MCF 10A (cell line): ENCODE measurements at places on chromosomes 12 and 14.

DNA sequence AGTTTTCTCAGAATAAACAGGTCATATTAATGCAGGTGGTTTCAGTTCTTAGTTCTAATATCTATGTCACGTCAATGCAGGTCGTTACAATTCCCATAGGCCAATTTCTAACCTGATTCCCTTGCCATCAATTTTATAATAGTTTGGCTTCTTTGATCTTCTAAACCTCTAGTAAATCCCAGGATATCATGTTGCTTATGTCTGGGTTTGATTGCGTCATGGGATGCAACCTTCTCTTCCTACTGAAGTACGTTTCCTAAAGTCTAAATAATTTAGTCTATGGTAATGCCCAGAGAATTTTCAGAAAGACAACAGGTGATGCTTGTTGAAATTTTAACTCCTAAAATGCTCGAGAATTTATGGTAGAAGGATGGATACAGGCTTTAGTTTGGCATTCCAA, 19.2 kb downstream of the TAS2R7 start:
- H3K4me3 ChIP-seq = no peak overlapping the region
- no peak for DNase-seq
- H3K4me1 ChIP-seq = no peaks in the 10 kb centered on the region
- H3K27ac ChIP-seq = no peak overlapping the region
- H3K27me3 ChIP-seq = peaks cover 7% of the 10 kb centered on the region
- no peaks in the 10 kb centered on the region for H3K36me3 ChIP-seq

DNA sequence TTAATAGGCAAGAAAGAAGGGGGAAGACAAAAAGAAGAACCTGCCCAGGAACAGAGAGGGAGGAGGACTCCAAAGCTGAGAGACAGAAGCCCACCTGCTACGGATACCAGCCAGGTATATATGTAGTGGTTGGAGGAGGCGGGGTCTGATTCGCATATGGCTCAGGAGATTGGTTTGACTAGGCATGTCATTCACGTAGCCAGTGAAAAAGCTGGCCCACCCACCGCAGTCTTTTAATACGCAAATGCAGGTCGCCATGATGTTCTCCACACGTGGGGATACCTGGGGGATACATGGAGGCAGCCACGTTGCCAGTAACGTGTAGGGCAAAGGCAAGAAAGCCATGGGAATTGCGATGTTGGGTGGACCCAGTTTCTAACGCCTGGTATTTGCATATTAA, 73.2 kb downstream of the NTS start:
- H3K27me3 ChIP-seq = no peaks in the 10 kb centered on the region
- no peak for DNase-seq
- H3K4me1 ChIP-seq = no peaks in the 10 kb centered on the region
- H3K4me3 ChIP-seq = no peak overlapping the region
- H3K27ac ChIP-seq = no peak overlapping the region
- H3K36me3 ChIP-seq = peaks cover 4% of the 10 kb centered on the region

GRCh38 chr14:104137297-104138097, 890 bp upstream of the KIF26A start:
- H3K36me3 ChIP-seq = no peaks in the 10 kb centered on the region
- DNase-seq = peak; percentile 51
- H3K4me3 ChIP-seq = peak overlapping the region; percentile 43

- H3K27ac ChIP-seq = no peak overlapping the region
- peaks cover 5% of the 10 kb centered on the region for H3K4me1 ChIP-seq
- no peak overlapping the region for H3K4me3 ChIP-seq
- no peaks in the 10 kb centered on the region for H3K36me3 ChIP-seq
- no peak for DNase-seq
- peaks cover 40% of the 10 kb centered on the region for H3K27me3 ChIP-seq
These were observed 599.8 kb downstream of the RPL10L start for GRCh38 chr14:46051796-46052195.

DNA sequence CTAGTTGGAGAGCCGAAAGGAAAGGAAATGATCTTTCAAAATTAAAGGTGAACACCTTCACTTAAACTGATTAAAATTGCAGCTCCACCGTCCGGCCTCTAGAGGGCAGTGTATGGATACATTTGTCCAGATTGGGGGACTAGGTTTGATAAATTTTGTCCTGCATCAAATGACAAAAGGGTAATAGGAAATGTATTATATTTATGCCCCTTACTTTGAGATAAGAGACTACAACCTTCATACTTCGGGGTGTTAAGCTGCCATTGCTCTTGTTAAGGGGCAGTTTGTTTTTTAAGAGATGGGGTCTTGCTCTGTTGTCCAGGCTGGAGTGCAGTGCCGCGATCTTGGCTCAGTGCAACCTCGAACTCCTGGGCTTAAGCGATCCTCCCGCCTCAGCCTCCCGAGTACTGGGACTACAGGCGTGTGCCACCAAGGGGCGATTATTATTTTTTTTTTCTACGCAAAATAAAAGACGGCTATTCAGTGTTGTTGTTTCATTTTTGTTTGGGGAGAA, 818 bp upstream of the SUOX start:
- no peaks in the 10 kb centered on the region for H3K27me3 ChIP-seq
- peaks cover 12% of the 10 kb centered on the region for H3K4me1 ChIP-seq
- peak; percentile 81 for DNase-seq
- H3K27ac ChIP-seq = peak overlapping the region; percentile 28

DNA sequence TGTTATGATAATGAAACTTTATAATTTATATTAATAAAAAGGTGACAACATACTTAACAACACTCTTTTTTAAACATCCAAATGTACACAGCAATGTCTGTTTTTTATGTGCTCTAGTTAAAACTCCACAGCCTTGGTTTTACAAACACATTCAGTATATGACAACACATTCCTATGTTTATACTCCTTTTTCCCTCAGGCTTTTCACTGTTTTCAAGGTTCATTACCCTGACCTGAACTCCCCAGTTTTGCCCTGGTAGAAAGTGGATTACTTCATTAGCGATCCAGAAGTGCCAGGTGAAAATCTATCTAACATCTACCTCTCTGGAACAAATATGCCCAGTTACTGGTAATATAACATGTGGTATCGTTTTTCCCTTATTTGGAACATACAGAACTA, 340.2 kb upstream of the DDHD1 start:
- H3K27me3 ChIP-seq = no peaks in the 10 kb centered on the region
- no peaks in the 10 kb centered on the region for H3K36me3 ChIP-seq
- H3K4me1 ChIP-seq = peaks cover 17% of the 10 kb centered on the region
- H3K4me3 ChIP-seq = no peak overlapping the region
- no peak overlapping the region for H3K27ac ChIP-seq
- DNase-seq = no peak

DNA sequence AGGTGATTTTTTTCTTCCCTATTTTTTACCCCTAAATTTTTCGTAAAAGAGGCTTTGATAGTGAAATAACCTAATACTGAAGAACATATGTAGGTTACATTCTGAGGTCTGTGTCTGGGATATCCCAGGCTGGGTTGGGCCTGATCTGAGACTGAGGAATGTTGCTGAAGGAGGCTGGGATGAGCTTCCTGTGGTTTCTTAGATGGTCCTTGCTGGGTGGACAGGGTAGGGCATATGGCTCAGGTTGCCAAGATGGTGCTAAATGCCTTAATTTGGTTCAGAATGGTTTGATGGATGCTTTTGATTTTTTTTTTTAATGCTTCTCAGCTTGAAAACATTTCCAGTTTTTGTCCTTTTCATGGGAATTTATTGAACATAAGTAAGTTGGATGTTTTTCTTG, 124.6 kb upstream of the PMCH start:
- no peaks in the 10 kb centered on the region for H3K27me3 ChIP-seq
- H3K4me1 ChIP-seq = no peaks in the 10 kb centered on the region
- no peaks in the 10 kb centered on the region for H3K36me3 ChIP-seq
- no peak overlapping the region for H3K27ac ChIP-seq
- no peak for DNase-seq
- H3K4me3 ChIP-seq = no peak overlapping the region

DNA sequence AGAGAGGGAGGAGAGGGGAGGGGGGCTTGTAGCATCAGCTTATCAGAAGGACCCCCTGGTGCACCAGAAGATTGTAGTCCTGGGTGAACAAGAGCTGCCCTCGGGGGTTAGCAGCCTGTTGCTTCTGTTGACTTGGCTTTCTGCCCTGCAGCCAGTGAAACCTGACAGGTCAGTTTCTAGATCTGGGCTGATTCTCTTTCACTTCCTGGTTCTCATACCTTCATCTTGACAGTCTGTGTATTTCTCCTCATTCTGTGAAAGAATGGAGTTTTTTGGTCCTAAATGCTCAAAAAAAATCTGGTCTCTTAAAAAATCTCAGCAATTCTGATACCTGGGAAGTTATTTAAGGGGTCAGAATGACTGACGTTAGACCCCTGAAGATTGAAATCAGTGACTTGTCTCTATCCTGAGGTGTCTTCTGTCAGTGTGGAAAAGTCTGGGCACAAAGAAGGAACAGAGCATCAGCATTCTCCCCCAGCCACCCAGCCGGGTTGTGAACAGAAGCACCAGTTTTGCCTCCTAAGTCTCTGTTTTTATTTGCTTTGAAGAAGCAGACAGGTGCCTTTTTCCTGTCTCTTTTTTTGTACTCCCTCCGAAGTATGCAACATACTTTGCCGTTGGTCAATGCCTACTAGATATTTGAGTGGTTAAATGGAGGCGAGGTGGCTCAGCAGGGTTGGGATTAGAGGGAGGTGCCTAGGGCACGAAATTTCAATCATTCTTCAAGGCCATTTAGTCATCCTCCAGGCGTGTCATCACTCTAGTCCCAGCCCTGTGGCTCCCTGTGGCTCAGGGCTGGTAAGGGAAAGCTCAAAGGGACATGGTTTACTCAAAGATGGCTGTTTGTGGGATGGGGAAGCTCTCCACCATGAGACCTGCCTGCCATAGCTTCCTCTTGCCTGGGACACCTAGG, 24.0 kb downstream of the TTC9 start:
- no peak overlapping the region for H3K4me3 ChIP-seq
- H3K36me3 ChIP-seq = no peaks in the 10 kb centered on the region
- H3K27me3 ChIP-seq = no peaks in the 10 kb centered on the region
- peaks cover 21% of the 10 kb centered on the region for H3K4me1 ChIP-seq
- H3K27ac ChIP-seq = peak overlapping the region; percentile 2
- DNase-seq = peak; percentile 53

GRCh38 chr12:88650715-88651114, 70.4 kb upstream of the KITLG start:
- H3K4me1 ChIP-seq = peaks cover 11% of the 10 kb centered on the region
- peak overlapping the region; percentile 7 for H3K27ac ChIP-seq
- H3K27me3 ChIP-seq = no peaks in the 10 kb centered on the region
- H3K4me3 ChIP-seq = no peak overlapping the region

DNA sequence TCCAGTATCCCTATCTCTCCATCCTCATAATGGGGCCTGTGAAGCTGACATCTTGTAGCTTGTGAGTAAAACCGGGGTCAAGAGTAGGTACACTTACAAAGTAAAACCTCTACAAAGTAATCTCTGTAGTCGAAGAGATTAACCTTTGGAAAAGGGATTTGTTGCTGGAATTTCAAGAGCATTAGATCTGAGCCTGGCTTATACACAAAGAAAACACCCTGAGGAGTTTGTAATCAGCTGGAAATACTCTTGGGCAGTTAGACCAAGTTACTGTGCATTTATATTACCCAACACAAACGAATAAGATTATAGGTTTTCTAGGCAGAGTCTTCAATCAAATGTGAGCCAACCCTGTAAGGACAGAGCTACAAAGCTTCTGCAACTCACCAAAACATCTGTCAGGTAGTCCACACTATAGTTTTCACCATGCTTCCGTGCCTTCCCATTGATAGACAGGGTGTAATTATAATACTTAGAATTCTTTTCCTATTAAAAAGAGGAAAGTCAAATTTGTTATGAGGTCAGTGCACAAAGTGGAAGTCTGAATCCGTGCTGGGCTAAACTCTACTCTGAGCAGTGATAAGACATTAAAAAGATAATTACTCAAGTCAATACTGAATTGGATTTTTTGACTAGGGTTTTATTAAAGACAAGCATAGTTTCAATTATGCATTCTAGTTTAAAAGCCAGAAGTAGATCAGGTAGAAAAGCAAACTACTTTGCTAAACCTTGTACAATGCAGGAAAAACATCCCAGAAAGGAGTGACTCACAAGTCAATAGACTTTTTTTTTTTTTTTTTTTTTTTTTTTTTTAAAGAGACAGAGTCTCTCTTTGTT, 14.6 kb downstream of the GNS start:
- H3K4me1 ChIP-seq = peaks cover 18% of the 10 kb centered on the region
- peaks cover 49% of the 10 kb centered on the region for H3K36me3 ChIP-seq
- H3K4me3 ChIP-seq = peak overlapping the region; percentile 50
- peak; percentile 45 for DNase-seq
- H3K27ac ChIP-seq = peak overlapping the region; percentile 13

- peaks cover 14% of the 10 kb centered on the region for H3K27me3 ChIP-seq
- H3K4me1 ChIP-seq = no peaks in the 10 kb centered on the region
- no peaks in the 10 kb centered on the region for H3K36me3 ChIP-seq
- H3K4me3 ChIP-seq = no peak overlapping the region
- no peak for DNase-seq
These were observed 330.5 kb downstream of the AACS start for GRCh38 chr12:125395583-125396215.

DNA sequence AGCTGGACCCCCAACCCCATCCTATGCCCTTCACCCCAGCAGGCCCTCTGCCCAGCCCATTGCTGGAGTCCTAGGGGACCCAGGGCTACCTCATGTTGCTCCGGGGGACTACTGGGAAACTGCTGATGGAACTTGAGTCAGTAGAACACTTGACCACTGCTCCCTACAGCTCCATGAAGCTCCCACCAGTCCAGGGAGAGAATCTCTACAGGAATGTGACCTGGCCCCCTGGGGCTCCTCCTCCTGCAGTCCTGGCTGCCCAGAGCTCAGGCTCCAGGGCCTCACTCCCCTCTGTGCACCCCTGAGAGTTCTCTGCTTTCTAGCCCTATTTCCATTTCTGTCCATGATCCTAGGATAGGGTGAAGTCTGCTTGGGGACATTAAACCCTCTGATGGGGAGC, 10.8 kb upstream of the AQP2 start:
- no peak for DNase-seq
- H3K36me3 ChIP-seq = no peaks in the 10 kb centered on the region
- no peak overlapping the region for H3K4me3 ChIP-seq
- no peaks in the 10 kb centered on the region for H3K27me3 ChIP-seq
